ENCODE measurements at places on chromosomes 2 and 18.
A peak's percentile ranks its signal among the peaks of the same experiment; 100 is the strongest.

DNA sequence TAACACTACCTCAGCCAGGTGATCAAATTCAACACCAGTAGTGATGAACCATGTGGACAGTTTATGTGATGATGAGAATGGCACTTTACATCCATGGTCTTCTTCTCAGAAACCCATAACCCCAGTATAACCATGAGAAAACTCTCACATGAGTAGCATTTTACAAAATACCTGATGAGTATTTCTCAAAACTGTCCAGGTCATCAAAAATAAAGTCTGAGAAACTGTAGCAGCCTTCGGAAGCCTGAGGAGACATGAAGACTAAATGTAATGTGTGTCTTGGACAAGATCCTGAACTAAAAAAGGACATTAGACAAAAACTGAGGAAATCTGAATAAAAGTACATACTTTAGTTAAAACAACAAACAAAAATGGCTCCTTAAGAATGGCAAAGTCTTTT lies 108.9 kb downstream of the CTNNA2 start:
- no peak for DNase-seq

DNA sequence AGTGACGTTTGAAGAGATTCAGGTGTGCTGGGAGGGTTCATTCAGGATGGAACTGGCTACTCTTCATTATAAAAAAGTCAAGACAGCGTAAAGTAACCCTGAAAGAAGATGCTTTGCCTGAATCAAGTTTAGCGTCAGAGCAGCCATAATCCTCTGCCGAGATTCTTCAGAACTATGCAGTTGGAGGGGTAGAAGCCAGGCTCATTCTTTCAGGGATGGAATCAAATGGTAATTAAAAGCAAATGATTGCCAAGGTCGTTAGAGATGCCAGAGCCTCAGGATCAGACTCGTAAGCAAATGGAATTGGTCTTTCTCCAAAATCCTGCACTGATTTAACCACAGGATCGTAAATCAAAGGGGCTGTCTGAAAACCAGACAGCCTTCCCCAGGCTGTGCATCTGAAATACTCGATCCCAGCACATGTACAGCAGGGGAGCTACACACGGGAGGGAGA lies 21.9 kb downstream of the APCDD1 start:
- DNase-seq = no peak

- DNase-seq = peak; percentile 86
Observed at GRCh38 chr2:127606625-127607398, 39.1 kb upstream of the GPR17 start.

GRCh38 chr2:74119912-74120825 lies 27.5 kb downstream of the BOLA3 start:
- DNase-seq = peak; percentile 94

- DNase-seq = no peak
Observed at GRCh38 chr2:200689115-200689514, 103.3 kb downstream of the AOX1 start.

GRCh38 chr2:172922306-172922705 lies 153.3 kb upstream of the MAP3K20 start:
- no peak for DNase-seq

DNA sequence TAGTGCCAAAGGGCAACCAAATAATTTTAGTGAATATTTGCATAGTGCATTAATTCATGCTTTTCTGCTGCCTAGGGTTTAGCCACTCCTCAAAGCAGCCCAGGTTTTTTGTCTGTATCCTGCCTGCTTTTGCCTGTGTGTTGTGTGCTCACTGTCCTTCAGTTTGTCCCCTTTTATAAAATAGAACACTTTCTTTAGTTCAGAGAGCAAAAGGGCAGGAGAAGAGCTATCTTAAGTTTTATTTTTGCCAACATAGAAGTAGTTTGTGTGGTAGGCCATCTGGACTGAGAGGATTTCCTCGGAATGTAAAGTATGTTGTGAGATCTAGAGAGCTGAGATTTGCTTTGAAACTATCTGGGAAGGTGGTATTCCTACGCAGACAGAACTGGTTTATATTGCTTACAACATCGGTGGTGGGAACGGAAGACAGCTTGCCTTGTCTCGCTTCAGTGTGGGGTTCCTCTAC lies 64.9 kb downstream of the EML4 start:
- no peak for DNase-seq
